ENCODE measurements at places on chromosomes 4 and X. TPM values are rescaled to one million over a fixed set of nuclear protein-coding genes. Genes with fewer than 3 reads are reported as not detected.

The IL2 gene
- total RNA-seq: not detected

The AMBN gene
- total RNA-seq: not detected

The LEF1 gene
- total RNA-seq: 1.6 TPM

The PCDH10 gene
- 16.4 TPM for total RNA-seq

The SHROOM4 gene
- 0.43 TPM for total RNA-seq

The USP17L10 gene
- total RNA-seq: not detected

The GAGE13 gene
- total RNA-seq: not detected

The UGT2B10 gene
- total RNA-seq: not detected

The MANBA gene
- total RNA-seq: 70.5 TPM

The LGI2 gene
- not detected for total RNA-seq

The GJB1 gene
- not detected for total RNA-seq

The NAA11 gene
- total RNA-seq: 0.97 TPM
